ENCODE measurements at places on chromosomes 11 and 22. TPM values are rescaled to one million over a fixed set of nuclear protein-coding genes. Genes with fewer than 3 reads are reported as not detected.
A peak's percentile ranks its signal among the peaks of the same experiment; 100 is the strongest.

DNA sequence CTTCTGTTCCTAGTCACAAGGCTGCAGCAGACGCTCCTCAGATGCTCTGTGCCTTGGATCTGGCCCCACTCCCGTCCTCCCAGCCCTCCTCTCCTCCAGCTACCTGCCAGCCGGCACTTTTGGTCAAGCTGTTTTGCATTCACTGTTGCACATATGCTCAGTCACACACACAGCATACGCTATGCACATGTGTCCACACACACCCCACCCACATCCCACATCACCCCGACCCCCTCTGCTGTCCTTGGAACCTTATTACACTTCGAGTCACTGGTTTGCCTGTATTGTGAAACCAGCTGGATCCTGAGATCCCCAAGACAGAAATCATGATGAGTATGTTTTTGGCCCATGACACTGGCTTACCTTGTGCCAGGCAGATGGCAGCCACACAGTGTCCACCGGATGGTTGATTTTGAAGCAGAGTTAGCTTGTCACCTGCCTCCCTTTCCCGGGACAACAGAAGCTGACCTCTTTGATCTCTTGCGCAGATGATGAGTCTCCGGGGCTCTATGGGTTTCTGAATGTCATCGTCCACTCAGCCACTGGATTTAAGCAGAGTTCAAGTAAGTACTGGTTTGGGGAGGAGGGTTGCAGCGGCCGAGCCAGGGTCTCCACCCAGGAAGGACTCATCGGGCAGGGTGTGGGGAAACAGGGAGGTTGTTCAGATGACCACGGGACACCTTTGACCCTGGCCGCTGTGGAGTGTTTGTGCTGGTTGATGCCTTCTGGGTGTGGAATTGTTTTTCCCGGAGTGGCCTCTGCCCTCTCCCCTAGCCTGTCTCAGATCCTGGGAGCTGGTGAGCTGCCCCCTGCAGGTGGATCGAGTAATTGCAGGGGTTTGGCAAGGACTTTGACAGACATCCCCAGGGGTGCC is 109.8 kb downstream of the BCR start:
- peak; percentile 80 for DNase-seq

- DNase-seq = no peak
Measured at GRCh38 chr11:1371026-1371325, 18.8 kb upstream of the BRSK2 start.

DNA sequence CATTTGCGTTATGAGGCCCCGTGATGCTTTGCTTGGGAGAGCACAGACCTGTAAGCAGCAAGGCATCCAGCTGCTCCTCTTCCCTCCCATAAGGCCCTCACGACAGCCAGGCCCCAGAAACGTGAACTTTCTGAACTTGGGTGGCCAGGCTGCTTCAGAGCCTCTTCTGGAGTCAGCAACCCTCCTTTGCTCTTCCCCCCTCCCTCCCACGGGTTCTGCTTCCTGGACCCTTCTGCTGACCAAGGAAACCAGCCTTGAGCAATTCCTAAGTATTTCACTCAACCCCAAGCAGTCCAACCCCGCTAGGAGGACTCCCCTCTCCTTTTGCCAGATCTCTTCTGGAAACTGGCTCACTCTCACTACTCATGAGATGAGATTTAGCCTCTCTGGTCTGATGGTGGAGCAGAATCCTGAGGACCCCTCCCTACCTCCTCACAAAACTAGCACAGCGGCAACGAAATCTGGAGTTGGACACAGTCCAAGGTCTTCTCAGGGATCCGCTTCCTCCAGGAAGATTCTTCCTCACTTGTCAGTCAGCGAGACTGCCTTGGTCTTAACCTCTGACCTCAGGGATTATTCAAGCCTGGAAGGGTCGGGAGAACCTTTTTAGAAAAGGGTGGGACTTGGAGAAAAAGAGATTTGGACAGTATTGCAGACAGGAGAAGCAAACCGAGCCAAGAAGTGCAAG is 86.2 kb downstream of the UBASH3B start:
- no peak for DNase-seq

SLC25A18 gene
- 0.86 TPM for total RNA-seq

- peak; percentile 17 for DNase-seq
Measured at GRCh38 chr11:93652161-93652597, 9.3 kb upstream of the CEP295 start.

GVQW3 gene
- total RNA-seq = 2.9 TPM
